ENCODE measurements at places on chromosomes 3 and 15. TPM values are rescaled to one million over a fixed set of nuclear protein-coding genes. Genes with fewer than 3 reads are reported as not detected.

GRCh38 chr3:133965013-133965570 lies 64.6 kb downstream of the SLCO2A1 start:
- H3K36me3 ChIP-seq, result no peaks in the 10 kb centered on the region
- DNase-seq, result peak; percentile 36
- no peaks in the 10 kb centered on the region for H3K27me3 ChIP-seq
- no peak overlapping the region for H3K27ac ChIP-seq
- H3K4me3 ChIP-seq, result no peak overlapping the region

DNA sequence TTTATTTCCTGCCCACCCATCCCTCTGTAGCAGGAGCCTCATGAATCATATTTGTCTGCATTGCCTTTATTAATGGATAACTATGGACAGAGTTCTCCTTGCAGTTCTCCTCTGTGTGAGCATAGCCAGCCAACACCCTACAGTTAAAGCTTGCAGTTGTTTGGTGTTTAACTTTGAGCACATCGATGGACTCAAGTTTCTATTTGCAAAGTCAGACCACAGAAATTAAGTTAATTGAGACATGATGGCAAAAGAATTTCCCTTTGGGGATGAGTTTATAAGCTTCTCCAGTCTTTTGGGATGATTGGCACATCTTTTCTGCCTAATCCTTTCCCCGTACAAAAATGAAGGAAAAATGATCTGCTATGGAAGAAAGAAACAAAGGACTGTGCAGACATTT lies 398.9 kb upstream of the THBS1 start:
- no peak overlapping the region for H3K27ac ChIP-seq
- no peaks in the 10 kb centered on the region for H3K4me1 ChIP-seq
- no peak overlapping the region for H3K4me3 ChIP-seq
- DNase-seq, result no peak
- H3K36me3 ChIP-seq, result no peaks in the 10 kb centered on the region

- no peak overlapping the region for H3K4me3 ChIP-seq
- H3K27ac ChIP-seq, result no peak overlapping the region
- DNase-seq, result no peak
Measured at GRCh38 chr3:108442281-108442680, 68.1 kb downstream of the MYH15 start.

- H3K36me3 ChIP-seq, result no peaks in the 10 kb centered on the region
- H3K27ac ChIP-seq, result no peak overlapping the region
- no peak overlapping the region for H3K4me3 ChIP-seq
- peaks cover 15% of the 10 kb centered on the region for H3K4me1 ChIP-seq
Measured at GRCh38 chr3:188345223-188345622, 191.3 kb downstream of the LPP start.

- H3K27ac ChIP-seq, result no peak overlapping the region
- H3K4me1 ChIP-seq, result no peaks in the 10 kb centered on the region
- no peak overlapping the region for H3K4me3 ChIP-seq
- no peaks in the 10 kb centered on the region for H3K27me3 ChIP-seq
- DNase-seq, result no peak
Measured at GRCh38 chr3:61111825-61112224, 139.4 kb downstream of the FHIT start.

- H3K4me1 ChIP-seq, result peaks cover 3% of the 10 kb centered on the region
- H3K4me3 ChIP-seq, result no peak overlapping the region
- H3K27me3 ChIP-seq, result no peaks in the 10 kb centered on the region
- DNase-seq, result no peak
- H3K27ac ChIP-seq, result no peak overlapping the region
- no peaks in the 10 kb centered on the region for H3K36me3 ChIP-seq
Measured at GRCh38 chr15:34311563-34311962, 26.0 kb downstream of the SLC12A6 start.

- H3K4me3 ChIP-seq, result no peak overlapping the region
- no peak for DNase-seq
- no peaks in the 10 kb centered on the region for H3K27me3 ChIP-seq
- H3K36me3 ChIP-seq, result no peaks in the 10 kb centered on the region
- no peak overlapping the region for H3K27ac ChIP-seq
- H3K4me1 ChIP-seq, result no peaks in the 10 kb centered on the region
Measured at GRCh38 chr3:147497286-147497685, 88.1 kb downstream of the ZIC1 start.

DNA sequence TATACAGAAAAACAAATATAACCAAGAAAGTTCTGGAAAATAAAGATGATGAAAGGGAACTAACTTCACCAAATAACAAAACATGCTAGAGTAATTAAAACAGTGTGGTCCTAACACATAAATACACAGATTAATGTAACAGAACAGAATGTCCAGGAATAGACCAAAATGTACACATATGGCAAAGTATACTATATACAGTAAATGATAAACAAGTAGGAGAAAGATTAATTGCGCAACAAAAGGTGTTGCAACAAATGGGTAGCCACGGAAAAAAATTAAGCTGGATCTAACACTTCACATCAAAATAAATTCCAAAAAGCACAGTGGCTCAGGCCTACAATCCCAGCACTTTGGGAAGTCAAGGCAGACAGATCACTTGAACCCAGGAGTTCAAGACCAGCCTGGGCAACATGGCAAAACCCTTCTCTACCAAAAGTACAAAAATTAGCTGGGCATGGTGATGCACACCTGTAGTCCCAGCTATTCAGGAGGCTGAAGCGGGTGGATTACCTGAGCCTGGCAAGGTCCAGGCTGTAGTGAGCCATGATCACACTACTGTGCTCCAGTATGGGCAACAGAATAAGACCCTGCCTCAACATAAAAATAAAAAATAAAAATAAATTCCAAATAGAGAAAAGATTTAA lies 19.8 kb downstream of the SCAP start:
- no peak overlapping the region for H3K27ac ChIP-seq
- H3K27me3 ChIP-seq, result no peaks in the 10 kb centered on the region
- no peaks in the 10 kb centered on the region for H3K36me3 ChIP-seq
- DNase-seq, result no peak
- no peaks in the 10 kb centered on the region for H3K4me1 ChIP-seq

DNA sequence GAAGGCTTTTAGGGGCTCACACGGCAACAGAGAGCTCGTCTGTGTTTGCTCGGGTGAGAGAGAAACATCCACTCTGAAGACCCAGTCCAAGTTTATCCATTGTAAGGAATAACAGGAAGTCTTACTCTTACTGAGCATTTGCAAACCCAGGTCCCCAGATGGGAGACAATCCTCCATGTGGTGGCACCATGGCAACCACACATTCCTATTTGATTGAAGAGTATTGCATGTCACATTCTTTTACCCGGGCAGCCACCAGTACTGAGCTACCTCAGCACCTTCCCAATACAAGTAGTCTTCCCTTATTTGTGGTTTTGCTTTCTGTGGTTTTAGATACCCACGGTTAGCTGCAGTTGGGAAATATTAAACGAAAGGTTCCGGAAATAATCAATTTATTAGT lies 302.9 kb upstream of the RASGRP1 start:
- no peak overlapping the region for H3K4me3 ChIP-seq
- H3K4me1 ChIP-seq, result no peaks in the 10 kb centered on the region
- no peaks in the 10 kb centered on the region for H3K36me3 ChIP-seq
- H3K27me3 ChIP-seq, result no peaks in the 10 kb centered on the region
- no peak overlapping the region for H3K27ac ChIP-seq

DNA sequence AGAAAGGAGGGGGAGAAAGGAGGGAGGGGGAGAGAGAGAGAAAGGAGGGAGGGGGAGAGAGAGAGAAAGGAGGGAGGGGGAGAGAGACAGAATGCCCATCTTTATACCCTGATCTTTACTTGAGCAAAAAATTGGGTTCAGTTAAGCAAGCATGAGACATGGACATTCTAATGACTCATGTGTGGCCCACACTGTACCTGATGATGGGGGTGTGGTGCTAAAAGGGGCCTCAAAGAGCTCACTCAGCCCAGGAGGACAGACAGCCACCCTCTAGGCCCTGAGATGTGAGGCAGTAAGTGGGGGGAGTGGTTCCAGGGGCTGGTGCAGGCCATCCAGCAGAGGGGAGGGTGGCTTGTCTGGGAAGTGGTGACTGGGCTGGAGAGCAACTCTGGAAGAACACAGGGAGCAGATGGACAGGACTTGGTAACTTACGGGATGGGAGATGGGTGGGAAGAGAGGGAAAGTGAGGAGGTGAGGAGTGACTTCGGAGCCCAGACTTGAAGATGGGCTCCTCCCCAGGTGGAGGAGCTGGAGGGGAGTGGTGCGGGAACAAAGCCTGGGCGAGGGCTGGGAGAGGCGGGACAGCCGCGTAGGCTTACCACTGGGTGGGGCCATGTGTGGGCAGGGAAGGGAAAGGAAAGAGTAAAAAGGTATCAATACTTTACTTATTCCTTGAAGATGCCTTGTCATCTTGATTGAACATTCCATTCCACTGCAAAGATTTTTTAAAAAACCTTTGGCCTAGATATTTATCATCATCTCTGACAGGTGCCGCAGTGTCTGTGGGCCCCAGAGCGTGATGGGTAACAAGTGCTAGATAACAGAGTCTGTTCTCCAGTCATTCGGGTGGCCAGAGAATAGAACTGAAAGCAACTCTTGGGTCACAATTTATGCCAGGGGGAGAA lies 32.3 kb downstream of the TSPAN3 start:
- no peak for DNase-seq
- no peak overlapping the region for H3K4me3 ChIP-seq
- H3K27me3 ChIP-seq, result no peaks in the 10 kb centered on the region
- no peak overlapping the region for H3K27ac ChIP-seq
- no peaks in the 10 kb centered on the region for H3K4me1 ChIP-seq

- no peaks in the 10 kb centered on the region for H3K36me3 ChIP-seq
- H3K4me1 ChIP-seq, result no peaks in the 10 kb centered on the region
- H3K4me3 ChIP-seq, result no peak overlapping the region
- H3K27ac ChIP-seq, result no peak overlapping the region
- no peak for DNase-seq
- no peaks in the 10 kb centered on the region for H3K27me3 ChIP-seq
Measured at GRCh38 chr15:73888224-73889041, 15.1 kb downstream of the TBC1D21 start.

GRCh38 chr3:183038757-183039156 lies 58.4 kb upstream of the DCUN1D1 start:
- no peaks in the 10 kb centered on the region for H3K4me1 ChIP-seq
- H3K27ac ChIP-seq, result no peak overlapping the region
- peaks cover 7% of the 10 kb centered on the region for H3K36me3 ChIP-seq
- no peaks in the 10 kb centered on the region for H3K27me3 ChIP-seq

GRCh38 chr15:65857718-65858402 lies 11.4 kb upstream of the RAB11A start:
- no peaks in the 10 kb centered on the region for H3K4me1 ChIP-seq
- no peaks in the 10 kb centered on the region for H3K27me3 ChIP-seq
- H3K36me3 ChIP-seq, result no peaks in the 10 kb centered on the region
- no peak overlapping the region for H3K27ac ChIP-seq
- no peak overlapping the region for H3K4me3 ChIP-seq
- DNase-seq, result no peak

- H3K36me3 ChIP-seq, result no peaks in the 10 kb centered on the region
- no peak for DNase-seq
Measured at GRCh38 chr15:29685156-29686078, 136.9 kb downstream of the TJP1 start.

- no peak overlapping the region for H3K27ac ChIP-seq
- H3K36me3 ChIP-seq, result no peaks in the 10 kb centered on the region
- no peaks in the 10 kb centered on the region for H3K4me1 ChIP-seq
Measured at GRCh38 chr15:49697121-49697520, 76.3 kb downstream of the DTWD1 start.

- H3K36me3 ChIP-seq, result no peaks in the 10 kb centered on the region
- H3K27me3 ChIP-seq, result no peaks in the 10 kb centered on the region
- H3K4me1 ChIP-seq, result no peaks in the 10 kb centered on the region
- no peak for DNase-seq
Measured at GRCh38 chr15:100812802-100813201, 66.8 kb upstream of the ALDH1A3 start.

DNA sequence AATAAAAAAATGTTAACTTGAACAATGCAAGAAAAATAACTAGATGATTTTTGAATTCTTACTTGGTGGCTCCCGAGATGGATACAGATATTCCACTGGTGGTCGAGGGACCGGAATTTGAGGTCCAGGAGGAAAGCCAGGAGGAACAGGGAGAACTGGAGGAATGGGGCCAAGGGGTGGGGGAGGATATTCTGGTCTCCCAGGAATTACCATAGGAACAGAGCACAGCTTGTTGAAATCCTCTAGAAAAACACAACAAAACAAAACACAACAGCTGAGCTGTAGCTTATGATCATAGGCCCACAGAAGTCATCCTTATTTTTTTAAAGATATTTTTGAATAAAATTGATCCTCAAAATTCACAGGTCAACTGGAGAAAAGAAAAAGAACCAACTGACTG lies 129.4 kb downstream of the FBN1 start:
- no peak overlapping the region for H3K27ac ChIP-seq
- H3K4me3 ChIP-seq, result no peak overlapping the region
- no peaks in the 10 kb centered on the region for H3K27me3 ChIP-seq
- H3K4me1 ChIP-seq, result peaks cover 2% of the 10 kb centered on the region
- no peak for DNase-seq

- H3K27ac ChIP-seq, result peak overlapping the region; percentile 99
- H3K36me3 ChIP-seq, result no peaks in the 10 kb centered on the region
- no peak overlapping the region for H3K4me3 ChIP-seq
- no peak for DNase-seq
- no peaks in the 10 kb centered on the region for H3K27me3 ChIP-seq
Measured at GRCh38 chr3:66393333-66394005, 107.4 kb downstream of the LRIG1 start.

DNA sequence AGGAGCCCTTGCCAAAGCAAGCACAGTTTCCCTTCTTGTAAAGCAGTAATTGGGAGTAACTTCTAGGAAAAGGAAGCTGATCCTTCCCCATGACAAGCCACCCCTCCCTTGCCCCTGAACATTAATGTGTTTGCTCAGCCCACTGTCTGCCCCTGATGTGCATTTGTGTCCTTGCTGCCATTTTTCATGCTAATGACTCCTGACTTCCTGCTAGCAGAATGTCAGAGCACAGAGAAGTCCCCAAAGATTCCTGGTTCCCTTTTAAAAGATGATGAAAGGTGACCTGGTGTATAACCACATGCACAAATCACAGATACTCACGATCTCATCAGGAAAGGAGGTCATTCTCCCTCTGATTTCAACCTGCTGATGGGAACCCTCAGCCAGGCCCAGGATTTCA lies 44.2 kb upstream of the WNT5A start:
- H3K36me3 ChIP-seq, result no peaks in the 10 kb centered on the region
- H3K4me3 ChIP-seq, result no peak overlapping the region
- DNase-seq, result no peak
- H3K4me1 ChIP-seq, result no peaks in the 10 kb centered on the region
- no peak overlapping the region for H3K27ac ChIP-seq

GRCh38 chr3:174423936-174424335 lies 435.2 kb upstream of the NAALADL2 start:
- no peaks in the 10 kb centered on the region for H3K27me3 ChIP-seq
- no peaks in the 10 kb centered on the region for H3K36me3 ChIP-seq
- no peaks in the 10 kb centered on the region for H3K4me1 ChIP-seq
- H3K27ac ChIP-seq, result no peak overlapping the region
- no peak overlapping the region for H3K4me3 ChIP-seq

- no peaks in the 10 kb centered on the region for H3K4me1 ChIP-seq
- no peaks in the 10 kb centered on the region for H3K36me3 ChIP-seq
- DNase-seq, result no peak
Measured at GRCh38 chr3:161700998-161701397, 204.4 kb downstream of the OTOL1 start.

- H3K36me3 ChIP-seq, result no peaks in the 10 kb centered on the region
- no peaks in the 10 kb centered on the region for H3K4me1 ChIP-seq
- no peak for DNase-seq
Measured at GRCh38 chr15:48325400-48325799, 5.8 kb upstream of the DUT start.

TNFSF10 gene
- total RNA-seq, result 53.3 TPM

SLC38A3 gene
- 0.19 TPM for total RNA-seq

CPA3 gene
- total RNA-seq, result 20.5 TPM

SSUH2 gene
- 0.78 TPM for total RNA-seq

GOLGA8F gene
- not detected for total RNA-seq

GALNT15 gene
- 113 TPM for total RNA-seq

MESP2 gene
- total RNA-seq, result not detected

CNTN6 gene
- 0.26 TPM for total RNA-seq

GRM7 gene
- total RNA-seq, result 0.88 TPM

PCYT1A gene
- total RNA-seq, result 65.0 TPM

IQCB1 gene
- 17.5 TPM for total RNA-seq

All from aorta (tissue), 5 donors.